GM04503 (cell line): ENCODE measurements at places on chromosomes 7 and 10.

- no peak for DNase-seq
Measured at GRCh38 chr10:47290338-47290737, 9.7 kb upstream of the GDF10 start.

DNA sequence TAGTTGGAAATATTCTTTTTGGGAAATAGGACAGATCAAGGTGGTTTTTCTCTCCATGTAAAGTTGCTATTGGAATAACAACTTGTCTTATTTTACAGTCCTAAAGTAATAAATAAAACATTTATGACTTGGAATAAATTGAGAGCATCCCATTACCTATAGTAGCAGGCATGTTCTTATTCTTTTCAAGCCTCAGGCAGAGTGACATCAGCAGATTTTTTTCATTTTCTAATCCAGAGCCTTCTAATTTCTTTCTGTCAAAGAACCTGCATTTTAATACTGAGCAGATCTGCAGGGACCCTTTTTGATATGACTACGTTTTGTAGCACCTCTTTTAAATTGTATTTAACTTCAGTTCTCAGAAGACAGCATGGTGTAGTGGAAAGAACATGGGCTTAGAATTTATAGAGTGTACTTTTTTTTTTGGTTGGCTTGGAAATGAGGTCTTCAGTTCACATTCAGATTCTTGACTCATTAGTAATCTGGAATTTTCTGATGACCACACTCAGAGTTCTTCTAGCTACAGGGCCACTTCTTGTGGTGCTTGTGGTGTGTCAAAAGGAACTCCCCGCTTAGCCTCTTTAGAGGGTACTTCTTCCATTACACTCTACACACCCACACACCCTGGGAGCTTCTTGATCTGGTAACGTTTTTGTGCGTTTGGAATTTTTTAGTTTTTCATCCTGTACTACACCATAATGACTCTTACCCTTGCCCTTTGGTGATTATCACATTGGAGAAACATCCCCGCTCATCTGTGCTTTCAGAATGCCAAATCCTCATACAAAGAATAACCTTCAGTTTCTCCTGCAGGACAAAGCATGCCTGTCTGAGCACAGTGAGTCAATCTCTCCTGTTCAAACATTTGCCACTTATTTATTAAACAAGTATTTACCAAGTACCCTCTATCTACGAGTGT, 34.6 kb downstream of the AGK start:
- DNase-seq, result peak; percentile 79

- DNase-seq, result no peak
Measured at GRCh38 chr7:33578881-33579672, 326.3 kb upstream of the BMPER start.

GRCh38 chr10:52108236-52108635, 205.8 kb upstream of the DKK1 start:
- no peak for DNase-seq

DNA sequence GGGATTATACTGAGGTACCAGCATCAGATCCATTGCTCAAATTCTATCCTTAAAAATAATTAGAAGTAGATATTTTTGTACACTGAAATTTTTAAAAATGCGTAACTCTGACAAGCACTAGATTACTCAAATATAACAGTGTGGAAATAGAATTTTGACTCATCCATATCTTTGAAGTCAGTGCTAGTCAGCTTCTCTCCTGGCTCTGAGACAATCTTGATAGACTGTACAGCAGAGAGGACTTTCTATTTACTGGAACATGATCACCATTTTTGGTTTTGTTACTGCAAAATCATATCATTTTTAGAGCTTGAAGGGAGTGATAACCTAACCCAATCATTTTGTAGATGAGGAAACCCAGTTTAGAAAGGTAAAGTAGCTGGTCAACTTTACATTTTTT, 195.0 kb downstream of the MTERF1 start:
- no peak for DNase-seq

- no peak for DNase-seq
Measured at GRCh38 chr10:128161031-128161430, 34.8 kb upstream of the MKI67 start.

- no peak for DNase-seq
Measured at GRCh38 chr10:11959966-11960365, 82.6 kb downstream of the UPF2 start.

GRCh38 chr7:11552676-11553296, 279.2 kb downstream of the THSD7A start:
- no peak for DNase-seq

DNA sequence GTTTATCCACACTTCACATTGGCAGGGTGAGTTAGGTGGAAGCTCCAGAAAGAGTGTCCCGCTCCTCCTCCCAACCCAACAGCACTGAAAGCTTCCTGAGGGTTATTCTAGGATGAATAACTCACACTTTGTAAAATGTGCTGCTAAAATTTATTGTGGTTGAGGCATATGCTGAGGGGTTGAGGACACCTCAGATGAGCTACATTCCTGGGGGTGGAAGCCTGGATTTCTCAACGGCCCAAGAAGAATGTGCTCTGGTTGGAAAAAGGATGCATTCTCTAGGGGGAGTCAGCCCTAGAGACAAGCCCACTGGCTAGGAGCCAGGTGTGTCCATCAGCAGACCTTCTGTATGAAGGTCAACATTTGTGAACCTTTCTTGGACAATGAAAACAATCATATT, 91.5 kb upstream of the PDE1C start:
- peak; percentile 95 for DNase-seq

GRCh38 chr10:49751636-49752510, 10.2 kb downstream of the OGDHL start:
- no peak for DNase-seq

- no peak for DNase-seq
Measured at GRCh38 chr10:24349379-24350001, 140.6 kb downstream of the KIAA1217 start.

GRCh38 chr10:96789571-96790108, 42.5 kb upstream of the LCOR start:
- no peak for DNase-seq

DNA sequence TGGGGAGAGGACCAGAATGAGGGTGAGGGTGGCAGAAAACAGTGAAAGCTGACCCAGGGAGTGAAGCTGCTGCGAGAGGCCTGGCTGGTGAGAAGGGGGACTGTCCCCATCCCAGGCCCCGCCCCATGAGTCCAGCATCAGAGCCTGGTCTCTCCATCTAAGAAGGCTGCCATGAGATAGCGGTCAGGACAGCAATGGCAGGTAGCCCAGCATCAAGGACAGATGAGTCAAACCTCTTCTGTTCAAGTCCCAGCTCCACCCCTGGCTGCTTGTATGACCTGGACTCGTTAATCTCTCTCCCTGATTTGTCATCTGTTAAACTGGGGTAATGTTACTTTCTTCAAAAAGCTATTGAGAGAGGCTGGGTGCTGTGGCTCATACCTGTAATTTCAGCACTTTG, 22.2 kb downstream of the GPNMB start:
- no peak for DNase-seq

- DNase-seq, result no peak
Measured at GRCh38 chr10:117334066-117334465, 41.2 kb downstream of the PDZD8 start.

DNA sequence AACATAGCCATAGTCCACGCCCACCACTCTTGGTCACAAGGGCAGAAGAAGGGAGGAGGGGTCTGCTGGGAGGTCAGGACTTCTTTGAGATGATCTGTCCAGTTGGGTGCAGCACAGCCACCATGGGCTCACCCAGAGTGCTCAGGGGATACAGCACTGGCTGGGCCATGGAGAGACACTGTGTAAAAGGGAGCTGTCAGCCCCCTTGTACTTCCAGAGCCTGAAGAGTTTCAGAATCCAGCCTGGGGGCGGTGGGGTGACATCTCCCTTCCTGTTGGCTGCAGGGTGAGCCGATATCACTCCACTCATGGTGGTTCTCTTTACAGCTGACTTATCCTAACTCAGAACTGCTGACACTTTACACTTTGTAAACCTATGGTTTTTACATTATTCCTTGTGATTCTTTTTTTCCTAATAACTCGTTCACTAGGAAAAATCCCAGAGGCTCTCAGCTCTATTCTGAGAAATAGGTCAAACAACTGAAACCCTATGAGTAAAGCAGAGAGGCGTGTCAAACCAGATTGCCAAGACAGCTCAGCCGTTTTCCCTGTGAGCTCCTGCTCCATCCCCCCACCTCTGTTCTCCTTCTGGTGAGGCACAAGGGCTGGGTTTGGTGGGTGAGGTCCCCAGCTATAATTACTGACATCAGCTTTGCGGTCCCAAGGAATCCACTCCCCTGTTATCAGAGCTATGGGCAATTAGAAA, 3.2 kb upstream of the MRPS24 start:
- peak; percentile 74 for DNase-seq

DNA sequence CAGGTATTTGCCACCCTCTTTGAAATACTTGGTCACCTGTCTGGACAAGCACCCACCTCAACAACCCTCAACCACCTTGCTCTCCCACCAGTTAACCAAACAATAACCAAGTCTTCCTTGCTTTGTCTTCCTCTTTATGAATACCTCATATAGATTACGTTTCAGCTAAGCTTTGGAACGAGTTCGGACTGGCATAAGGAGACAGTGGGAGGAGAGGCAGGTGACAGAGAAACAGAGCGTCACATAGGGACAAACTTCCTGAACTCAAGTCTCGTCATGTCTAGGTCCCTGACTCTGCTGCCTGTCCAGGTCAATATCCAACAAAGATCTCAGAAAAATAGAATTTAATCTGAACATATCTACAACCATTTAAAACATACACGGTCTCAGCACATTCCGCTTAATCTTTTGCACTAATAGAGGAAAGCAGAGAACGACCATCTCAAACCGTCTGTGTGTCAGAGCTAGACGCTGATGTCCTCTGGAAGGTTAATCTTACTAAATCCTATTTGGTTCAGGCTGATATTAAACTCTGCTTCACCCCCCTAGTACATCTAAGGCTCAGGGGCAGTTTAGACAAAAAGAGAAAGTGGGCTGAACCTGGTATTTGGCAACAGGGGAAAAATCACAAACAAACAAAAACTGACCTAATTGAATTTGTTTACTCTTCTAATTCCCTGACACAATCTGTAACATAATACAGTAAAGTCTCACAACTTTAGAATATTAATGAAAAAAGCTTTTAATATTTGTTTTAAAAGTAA, 26.4 kb upstream of the SVOPL start:
- DNase-seq, result no peak
